NCI-H1105 (cell line): ENCODE measurements at places on chromosomes 6 and 20.

DNA sequence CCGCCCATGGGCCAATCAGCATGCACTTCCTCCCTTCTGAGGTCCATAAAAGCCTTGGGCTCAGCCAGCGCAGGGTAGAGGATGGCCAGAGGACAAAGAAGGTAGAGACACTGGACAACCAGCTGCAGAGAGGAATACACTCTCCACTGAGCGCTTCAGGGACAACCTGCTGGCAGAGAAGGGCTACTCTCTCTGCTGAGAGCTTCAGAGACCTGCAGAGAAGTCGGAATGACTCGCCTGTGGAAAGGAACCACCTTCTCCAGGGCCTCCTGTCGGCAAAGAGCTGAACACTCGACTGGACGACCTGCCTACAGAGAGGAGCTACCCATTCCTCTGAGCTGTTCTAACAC is 31.4 kb upstream of the SLA2 start:
- no peak for DNase-seq

DNA sequence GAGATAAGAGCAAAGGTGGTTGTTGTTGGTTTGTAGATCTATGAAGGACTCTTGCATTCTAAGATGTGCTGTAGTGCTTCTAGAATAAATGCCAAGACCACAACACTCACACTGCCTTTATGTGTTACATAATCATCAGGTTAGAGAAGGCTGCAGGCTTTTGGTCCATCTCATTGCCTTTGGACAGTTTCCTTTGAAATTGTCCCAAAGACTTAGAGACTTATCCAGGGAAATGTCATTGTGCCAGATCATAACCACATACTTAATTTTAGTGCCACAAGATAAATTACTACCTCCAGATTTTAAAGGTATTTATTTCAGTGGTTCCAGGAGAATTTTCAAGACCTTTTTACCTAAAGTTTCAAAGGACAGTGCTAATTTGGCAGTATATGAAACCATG is 666.6 kb upstream of the CITED2 start:
- no peak for DNase-seq

GRCh38 chr6:87706187-87706966 is 4.3 kb upstream of the AKIRIN2 start:
- DNase-seq = no peak

- no peak for DNase-seq
These were observed 514 bp downstream of the DEFB129 start for GRCh38 chr20:227439-228105.

DNA sequence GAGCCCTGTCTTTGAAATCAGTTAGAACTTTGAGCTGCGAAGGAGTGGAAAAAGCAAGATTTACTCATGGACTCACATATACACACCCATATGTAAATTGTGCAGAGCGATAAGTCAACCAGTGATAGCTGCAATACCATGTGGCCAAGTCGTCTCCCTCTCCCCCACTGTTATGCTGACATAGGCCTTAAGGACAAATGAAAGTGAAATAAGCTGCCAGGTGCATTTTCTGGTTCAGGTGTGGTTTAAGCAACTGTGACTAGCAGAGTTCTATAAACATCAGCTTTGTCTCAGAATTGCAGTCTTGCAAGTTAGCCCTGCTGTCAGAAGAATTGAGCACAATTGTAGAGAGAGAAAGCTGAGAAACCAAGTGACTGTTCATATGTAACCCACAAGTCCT is 9.6 kb downstream of the FAM83B start:
- DNase-seq = no peak

DNA sequence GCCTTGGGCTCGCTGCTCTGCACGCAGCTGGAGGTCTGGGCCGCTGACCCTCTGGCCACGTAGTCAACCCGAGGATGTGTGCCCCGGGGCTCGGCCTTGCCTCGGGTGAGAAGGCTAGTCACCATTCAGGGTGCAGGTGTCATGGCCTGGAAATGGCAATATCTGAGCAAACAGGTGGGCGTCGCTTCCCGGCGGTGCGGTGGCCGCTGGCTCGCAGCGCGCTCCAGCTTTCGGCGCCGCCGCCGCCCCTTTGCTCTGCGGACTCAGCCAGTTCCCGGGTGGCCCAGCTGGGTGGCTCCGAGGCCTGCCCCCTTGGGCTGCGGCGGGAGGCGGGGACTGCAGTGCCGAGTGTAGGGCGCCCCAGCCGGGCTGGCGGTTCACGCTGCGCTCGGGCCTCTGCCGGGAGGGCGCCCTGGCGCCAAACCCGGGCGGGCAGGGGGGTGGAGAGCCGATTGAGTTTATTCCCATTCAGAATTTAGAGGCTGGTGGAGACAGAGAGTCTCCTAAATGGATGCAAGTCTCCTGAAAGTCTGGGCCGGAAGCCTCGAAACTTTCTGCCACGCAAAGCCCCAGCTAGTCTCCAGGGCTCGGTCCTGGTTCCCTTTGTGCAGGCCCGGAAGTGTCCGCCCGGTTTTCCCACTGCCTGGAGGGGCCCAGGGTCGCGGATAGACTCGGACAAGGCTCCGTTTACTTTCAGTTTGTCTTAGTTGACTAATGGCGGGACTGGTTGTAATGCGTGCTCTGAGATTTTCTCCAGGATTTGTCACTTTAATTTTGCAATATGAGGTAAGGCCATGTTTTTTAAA is 11.3 kb upstream of the TFAP2A start:
- no peak for DNase-seq

- DNase-seq = no peak
These were observed 75.1 kb downstream of the SLX4IP start for GRCh38 chr20:10510216-10510615.

DNA sequence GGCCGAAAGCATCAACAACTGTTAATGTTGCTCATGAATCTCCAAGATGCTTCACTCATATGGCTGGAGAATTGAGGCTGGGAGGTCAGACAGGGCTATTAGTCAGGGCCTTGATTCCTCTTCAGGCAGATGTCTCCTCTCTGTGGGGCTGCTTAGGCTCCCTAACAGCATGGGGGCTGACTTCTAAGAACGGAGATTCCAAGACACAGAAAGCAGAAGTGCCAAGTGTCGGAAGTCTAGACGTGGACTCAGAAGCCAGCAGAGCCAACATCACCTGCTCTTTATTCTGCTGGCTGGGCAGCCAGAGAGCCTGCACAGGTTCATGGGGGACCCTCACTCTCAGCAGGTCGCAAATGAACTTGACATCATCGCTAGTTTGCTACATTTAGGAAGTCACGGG is 279.8 kb downstream of the CDH26 start:
- no peak for DNase-seq

- no peak for DNase-seq
These were observed 57.8 kb upstream of the SDHAF4 start for GRCh38 chr6:70508953-70509352.

- DNase-seq = no peak
These were observed 56.8 kb downstream of the PRL start for GRCh38 chr6:22240025-22240424.

GRCh38 chr6:112764377-112764776 is 417.2 kb downstream of the RFPL4B start:
- no peak for DNase-seq
